Stimulated activated CD4-positive, alpha-beta T cell treated with anti-CD3 and anti-CD28 coated beads, Interleukin-15, amount 100 ng/mL, for 1 hour (primary cell): ENCODE measurements at places on chromosomes 3 and 15.

GRCh38 chr3:136984837-136985236 lies 27.1 kb downstream of the IL20RB start:
- no peak for DNase-seq

DNA sequence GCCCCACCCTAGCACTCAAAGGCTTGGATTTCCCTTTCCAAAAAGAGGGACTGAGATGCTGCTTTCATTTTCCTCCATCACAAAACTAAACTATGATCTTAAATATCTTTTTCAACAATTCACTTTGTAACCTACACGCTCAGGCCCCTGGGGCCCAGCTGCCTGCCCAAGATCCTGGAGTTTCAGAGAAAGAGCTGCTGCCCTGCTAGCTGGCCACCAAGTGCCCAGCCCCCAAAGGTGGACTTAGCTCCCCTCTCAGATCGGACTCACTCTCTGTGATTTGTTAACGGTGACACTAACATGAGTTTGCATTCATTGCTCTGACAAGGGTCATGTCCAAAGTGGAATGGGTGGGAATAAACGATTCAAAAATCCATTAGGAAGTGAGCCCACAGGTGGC lies 119.6 kb upstream of the SMAD3 start:
- DNase-seq, result no peak

- no peak for DNase-seq
These were observed 202.0 kb downstream of the SHQ1 start for GRCh38 chr3:72646263-72646662.

GRCh38 chr3:57889807-57890206 lies 118.4 kb upstream of the FLNB start:
- DNase-seq, result no peak

DNA sequence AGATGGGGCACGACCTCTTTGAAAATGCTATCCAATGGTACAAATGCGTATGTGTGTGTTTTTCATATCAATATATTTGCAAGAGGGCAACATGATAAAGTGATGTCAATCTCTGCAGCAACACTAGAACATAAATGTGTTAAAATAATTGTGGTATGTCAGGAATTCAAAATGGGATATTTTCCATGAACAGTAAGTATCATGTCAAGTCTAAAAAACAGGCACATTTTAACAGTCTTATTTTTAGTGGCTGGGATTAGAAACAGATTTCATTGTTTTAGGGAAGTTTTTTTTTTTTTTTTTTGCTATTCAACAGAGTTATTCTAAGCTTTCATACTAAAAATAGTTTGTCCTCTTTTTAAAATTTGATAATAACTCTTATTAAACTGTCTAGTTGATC lies 209.8 kb downstream of the GAP43 start:
- DNase-seq, result no peak

- DNase-seq, result no peak
These were observed 26.4 kb upstream of the ACP3 start for GRCh38 chr3:132290833-132291232.

GRCh38 chr15:54101664-54102270 lies 123.5 kb downstream of the UNC13C start:
- DNase-seq, result no peak

DNA sequence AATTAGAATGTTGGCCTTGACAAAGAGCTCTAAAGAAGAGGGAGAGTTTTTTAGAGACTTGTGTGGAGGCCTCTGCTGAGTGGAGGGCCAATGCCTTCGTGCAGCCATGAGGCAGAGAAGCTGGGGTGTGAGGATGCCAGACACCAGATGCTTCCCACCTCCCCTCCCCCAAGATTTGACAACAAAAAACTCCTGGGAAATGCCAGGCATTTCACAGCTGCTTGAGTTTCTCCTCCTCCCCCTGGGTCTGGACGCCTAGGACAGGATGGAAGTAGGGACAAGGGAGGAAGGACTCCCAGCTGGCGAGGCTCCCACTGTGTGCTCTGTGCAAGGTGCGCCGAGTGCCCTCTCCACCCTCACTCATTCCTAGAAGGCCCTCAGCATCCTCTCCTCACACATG lies 20.1 kb downstream of the TGM4 start:
- no peak for DNase-seq

DNA sequence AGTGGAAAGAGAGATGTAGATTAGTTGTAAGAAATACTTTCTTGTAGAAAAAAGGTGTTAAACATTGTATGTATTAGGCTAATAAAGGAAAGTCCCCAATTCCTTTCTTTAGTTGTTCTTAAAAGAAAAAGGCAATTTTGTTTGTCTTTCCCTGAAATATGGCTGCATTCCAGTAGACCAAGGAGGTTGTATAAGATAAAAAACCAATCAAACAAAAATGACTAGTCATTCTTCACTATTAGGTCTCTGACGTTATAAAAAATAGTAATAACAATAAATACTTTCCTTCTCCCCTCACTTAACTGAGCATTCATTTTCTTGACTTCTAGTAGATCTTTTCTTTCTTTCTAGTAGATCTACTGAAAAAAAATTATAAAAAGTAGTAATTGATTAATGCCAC lies 8.6 kb upstream of the PPM1L start:
- no peak for DNase-seq

DNA sequence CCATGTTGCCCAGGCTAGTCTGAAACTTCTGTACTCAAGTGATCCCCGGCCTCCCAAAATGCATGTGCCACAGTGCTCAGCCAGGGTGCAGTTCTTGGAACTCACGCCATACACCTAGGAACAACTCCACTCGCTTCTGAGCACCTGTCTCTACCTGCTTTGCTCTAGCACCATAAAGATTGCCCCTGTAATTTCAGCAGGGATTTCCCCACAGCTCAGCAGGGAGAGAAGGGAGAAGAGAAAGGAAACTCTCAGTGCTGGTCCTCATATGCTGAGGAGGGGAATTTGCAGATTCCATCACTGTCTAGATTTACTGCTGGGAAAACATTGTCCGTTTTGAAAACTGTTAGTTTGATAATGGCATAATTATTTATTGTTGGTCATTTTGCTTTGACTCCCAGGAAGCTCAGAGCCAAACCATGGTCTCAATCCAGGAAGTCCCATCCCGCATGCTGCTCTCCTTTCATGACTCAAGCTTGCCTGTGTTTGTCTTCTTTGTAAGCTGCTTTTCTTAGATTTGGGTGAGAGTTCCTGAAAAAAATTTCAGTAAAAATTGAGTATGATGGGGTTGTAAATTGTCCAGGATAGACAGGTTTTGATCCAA lies 24.2 kb downstream of the TRIM71 start:
- DNase-seq, result no peak

DNA sequence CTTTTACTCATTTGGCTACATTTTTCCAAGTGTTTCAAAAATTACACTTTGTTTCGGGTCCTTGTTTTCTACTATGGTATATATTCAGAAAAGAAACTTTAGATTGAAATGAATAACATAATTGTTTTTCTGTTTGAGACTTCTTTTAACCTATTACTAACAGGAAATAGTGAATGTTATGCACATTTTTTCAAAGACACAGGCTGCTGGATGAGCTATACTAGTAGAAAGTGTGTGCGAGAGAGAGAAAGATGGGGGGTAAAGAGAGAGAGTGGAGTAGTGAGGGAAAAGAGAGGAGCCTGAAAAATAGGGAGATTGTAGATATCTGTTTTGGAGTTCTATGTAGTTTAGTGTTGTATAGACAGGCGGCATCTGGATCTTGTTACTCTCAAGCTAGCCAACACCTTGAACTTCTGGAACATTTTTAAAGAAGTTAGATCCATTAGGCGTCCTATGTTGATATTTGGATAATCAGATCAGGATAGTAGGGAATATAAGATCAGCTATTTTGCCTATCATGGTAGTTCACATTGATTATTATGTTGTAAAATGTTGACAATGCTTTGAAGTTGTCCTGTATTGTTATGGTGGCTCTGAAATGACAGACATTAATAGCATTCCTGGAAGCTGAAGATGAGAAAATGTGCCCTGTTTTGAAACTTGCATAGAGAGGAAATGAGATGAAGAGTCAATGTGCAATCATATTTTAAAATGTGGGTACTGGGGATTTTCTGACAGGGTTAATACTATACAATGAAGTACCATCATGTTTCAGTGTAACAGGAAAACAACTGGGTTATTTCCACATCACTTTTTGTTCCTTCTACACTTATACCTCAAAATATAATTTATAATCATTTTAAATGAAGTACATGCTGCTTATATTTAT lies 2.6 kb downstream of the RBMS3 start:
- DNase-seq, result no peak

GRCh38 chr15:89199746-89200145 lies 21.6 kb downstream of the RLBP1 start:
- DNase-seq, result no peak

DNA sequence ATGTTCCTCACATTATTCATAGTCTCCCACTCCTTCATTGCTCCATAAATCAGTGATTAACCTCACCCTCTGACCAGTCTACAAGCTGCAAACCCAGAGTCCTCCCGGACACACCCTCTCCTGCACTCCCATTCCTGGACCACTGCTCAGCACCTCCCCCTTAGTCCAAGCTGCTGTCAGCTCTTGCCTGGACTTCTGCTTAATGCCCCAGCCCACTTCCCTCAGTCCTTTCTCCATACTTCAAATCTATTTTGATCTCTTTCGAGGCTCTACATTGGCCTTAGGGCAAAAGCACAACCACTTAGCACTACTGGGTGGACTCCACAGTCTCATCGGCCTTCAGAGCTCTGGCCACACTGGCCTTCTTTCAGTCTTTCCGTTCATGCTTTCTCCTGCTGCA lies 79.4 kb upstream of the FAM98B start:
- no peak for DNase-seq

DNA sequence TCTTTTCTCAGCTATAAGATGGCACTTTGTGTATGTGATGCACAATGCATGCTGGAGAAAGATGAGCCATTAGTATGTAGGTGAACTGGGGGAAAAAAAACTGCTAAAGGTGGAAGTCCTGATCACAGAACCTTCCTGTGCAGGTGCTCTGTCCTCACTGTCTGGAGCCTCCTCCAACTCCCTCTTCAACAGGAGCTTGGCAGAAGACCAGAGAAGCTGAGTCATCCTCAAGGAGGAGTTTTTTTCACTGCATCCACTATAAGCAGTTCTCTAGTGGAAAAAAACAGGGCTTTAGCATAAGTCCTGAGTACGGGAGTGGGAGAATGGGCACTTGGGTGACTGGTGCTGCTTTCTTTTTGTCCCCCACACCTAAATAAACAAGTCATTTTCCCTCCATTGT lies 168.4 kb upstream of the CADPS start:
- no peak for DNase-seq

GRCh38 chr3:149771652-149772271 lies 19.5 kb upstream of the COMMD2 start:
- DNase-seq, result no peak

DNA sequence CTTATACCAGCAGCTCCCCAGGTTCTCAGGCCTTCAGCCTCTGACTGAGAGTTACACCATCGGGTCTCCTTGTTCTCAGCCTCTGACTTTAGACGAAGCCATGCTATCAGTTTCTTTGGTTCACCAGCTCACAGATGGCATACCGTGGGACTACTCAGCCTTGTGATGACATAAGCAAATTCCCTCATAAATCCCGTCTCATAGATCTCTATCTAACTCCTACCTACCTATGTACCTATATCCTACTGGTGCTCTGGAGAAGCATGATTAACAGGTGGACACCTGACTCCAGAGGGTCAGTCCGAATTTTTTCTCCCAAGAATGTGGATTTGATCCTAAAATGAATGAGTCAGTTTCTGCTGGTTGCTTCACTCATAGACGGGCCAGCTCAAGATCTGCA lies 59.1 kb upstream of the CDV3 start:
- no peak for DNase-seq

GRCh38 chr3:52633786-52634185 lies 51.9 kb downstream of the PBRM1 start:
- DNase-seq, result no peak

- DNase-seq, result no peak
These were observed 93.6 kb upstream of the POU1F1 start for GRCh38 chr3:87370007-87370406.

DNA sequence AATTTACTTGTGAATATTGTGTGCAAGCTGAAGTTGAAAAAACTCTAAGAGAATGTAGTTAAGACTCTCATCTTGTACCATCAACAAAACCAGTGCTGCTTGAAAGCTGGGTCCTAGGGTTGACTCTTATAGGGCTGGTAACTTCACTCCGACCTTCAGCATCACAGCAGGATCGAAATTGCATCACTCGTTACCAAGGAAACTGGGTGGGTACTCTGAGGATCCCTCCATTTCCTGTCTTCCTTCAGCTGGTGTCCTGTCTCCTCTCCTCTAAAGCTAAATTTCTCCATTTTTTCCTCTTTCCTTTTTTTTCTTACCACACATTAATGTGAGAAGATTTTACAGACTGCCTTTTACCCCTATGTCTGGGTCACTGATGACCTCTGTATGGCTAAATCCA lies 3.0 kb upstream of the APH1B start:
- no peak for DNase-seq

- DNase-seq, result no peak
These were observed 48.1 kb downstream of the SETMAR start for GRCh38 chr3:4351164-4351855.

DNA sequence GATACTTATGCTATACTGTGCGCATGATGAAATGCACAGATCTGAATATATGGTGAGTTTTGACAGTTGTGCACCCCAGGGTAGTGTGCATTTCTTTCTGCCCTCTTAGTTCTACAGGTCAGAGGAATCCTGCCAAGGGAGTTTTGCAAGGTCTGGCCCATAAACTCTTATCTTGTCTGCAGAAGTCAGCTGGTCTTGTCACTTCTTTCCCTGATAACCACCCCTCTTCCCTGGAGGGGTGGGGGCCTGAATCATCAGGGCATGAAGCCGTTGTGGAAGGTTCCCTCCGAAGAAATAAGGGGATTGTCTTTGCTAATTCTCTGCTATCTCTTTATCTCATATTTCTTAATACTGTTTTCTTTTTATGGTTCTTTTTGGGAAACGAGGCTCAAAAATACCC lies 30.4 kb downstream of the TRIM71 start:
- DNase-seq, result no peak

DNA sequence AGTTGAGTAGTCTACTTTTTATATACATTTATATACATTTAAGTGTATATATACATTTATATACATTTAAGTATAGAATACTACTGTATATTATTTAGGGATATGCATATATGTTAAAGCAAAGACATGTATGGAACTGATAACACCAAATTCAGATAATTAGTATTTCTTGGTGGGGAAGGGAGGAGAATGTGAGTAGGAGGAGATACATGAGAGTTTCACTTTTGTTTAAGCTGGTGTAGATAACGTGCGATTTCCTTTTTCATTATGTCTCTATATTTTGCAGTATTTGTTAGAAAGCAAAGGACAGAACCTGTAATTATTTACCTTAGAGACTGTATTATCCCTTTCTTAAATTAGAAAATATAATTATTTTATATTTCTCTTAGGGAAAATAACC lies 16.6 kb upstream of the NIT2 start:
- no peak for DNase-seq

- no peak for DNase-seq
These were observed 19.4 kb downstream of the NEK10 start for GRCh38 chr3:27349832-27350231.

- no peak for DNase-seq
These were observed 7.6 kb downstream of the DNAJC19 start for GRCh38 chr3:180981912-180982311.

GRCh38 chr15:85479071-85479647 lies 98.8 kb downstream of the AKAP13 start:
- DNase-seq, result no peak
